Motor neuron (in vitro differentiated cells): ENCODE measurements at places on chromosomes 16 and 17.
A peak's percentile ranks its signal among the peaks of the same experiment; 100 is the strongest.

GRCh38 chr16:86831366-86831765 is 253.0 kb downstream of the FOXL1 start:
- no peak for ATAC-seq

GRCh38 chr17:37576281-37576680 is 32.9 kb downstream of the SYNRG start:
- ATAC-seq = no peak

DNA sequence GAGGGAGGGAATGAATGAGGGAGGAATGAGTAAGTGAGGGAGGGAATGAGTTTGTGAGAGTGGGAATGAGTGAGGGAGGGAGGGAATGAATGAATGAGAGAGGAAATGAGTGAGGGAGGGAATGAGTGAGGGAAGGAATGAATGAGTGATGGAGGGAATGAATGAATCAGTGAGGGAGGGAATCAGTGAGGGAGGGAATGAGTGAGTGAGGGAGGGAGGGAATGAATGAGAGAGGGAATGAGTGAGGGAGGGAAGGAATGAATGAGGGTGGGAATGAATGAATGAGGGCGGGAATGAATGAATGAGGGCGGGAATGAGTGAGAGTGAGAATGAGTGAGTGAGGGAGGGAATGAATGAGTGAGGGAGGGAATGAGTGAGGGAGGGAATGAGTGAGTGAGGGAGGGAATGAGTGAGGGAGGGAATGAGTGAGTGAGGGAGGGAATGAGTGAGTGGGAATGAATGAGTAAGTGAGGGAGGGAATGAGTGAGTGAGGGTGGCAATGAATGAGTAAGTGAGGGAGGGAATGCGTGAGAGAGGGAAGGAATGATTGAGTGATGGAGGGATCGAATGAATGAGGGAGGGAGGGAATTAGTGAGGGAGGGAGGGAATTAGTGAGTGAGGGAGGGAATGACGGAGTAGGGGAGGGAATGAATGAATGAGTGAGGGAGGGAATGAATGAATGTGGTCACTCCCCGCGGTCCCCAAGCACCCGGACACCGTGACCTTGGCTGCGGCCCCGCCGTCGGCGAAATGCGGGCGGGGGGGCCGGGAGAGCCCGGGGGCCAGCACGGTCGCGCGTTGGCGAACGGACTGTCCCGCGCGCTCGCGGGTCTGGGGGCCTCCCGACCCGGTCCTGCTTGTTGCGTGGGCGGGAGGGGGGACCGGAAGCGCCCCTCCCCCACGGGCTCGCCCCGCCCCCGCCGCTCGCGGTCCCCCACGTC is 1.1 kb upstream of the UBE2I start:
- ATAC-seq = peak; percentile 30

GRCh38 chr16:69563605-69564580 is 1.9 kb upstream of the NFAT5 start:
- ATAC-seq = no peak

- peak; percentile 97 for ATAC-seq
Observed at GRCh38 chr17:16477255-16477654, 14.7 kb downstream of the LRRC75A start.

DNA sequence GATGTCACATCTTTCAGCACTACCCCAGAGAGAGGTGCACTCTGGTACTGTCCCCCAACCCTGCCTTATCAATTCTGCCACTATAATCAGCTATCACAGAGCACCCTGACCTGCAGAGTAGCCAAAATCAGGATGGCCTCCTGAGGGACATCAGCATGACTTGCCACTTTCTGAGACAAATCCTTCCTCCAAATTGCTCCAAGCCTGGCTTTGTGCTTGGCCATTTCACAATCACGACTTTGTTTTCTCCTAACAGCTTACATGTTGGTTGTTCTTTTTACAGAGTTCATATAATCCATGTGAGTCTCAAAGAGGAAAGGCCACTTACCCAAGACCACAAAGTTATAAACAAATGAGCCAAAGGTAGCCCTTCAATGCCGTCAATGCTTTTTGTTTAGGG is 449.0 kb upstream of the CDH5 start:
- no peak for ATAC-seq

GRCh38 chr17:2751491-2751890 is 2.0 kb upstream of the CCDC92B start:
- ATAC-seq = no peak

- no peak for ATAC-seq
Observed at GRCh38 chr16:51124896-51125295, 26.2 kb downstream of the SALL1 start.

- peak; percentile 75 for ATAC-seq
Observed at GRCh38 chr17:73588891-73589290, 55.4 kb downstream of the SDK2 start.
